ENCODE measurements at places on chromosomes 11 and 22.

DNA sequence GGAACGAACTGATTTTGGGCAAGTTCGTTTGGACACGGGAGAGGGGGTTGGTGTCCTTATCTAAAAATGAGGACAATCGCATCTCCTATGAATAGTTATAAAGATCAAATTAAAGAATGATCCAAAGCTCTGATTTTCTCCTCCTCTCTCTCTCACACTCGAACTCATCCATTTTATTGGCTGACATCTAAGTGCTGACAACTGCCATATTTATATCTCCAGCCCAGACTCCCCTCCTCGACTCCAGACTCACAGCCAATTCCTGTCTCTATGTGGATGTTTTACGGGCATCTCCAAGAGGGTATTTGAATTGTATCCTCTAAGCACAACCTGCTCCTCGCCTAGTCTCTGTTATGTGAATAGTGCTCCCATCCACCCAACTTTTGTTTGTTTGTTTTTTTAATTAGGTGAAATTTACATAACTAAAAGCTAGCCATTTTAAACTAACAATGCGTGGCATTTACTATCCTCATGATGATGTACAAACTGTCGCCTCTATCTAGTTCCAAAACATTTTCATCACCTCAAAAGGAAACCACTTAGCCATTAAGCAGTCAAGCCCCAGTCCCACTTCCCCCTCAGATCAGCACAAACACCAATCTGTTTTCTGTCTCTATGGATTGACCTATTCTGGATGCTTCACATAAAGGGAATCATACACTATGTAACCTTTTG lies 4.0 kb downstream of the SYN3 start:
- no peak for DNase-seq

DNA sequence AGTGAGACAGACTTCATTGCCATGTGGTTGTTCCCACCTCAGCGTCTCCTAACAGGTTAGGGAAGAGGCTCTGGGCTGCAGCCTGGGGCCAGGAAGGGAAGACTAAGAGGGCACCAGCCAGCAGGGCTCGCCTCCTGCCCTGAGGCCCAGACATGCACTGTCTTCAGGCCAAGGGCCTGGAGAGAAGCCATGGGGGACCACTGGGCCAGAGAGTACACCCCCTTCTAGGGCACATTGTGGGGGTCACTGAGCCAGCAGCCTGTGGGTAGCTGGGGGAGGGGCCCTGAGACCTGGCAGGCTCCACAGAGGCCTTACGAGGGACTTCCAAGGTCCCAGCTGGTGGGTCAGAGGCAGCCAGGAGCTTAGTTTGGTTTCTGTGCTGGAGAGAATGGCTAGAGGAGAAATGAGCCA lies 25.0 kb upstream of the MYRF start:
- DNase-seq = no peak

GRCh38 chr11:82233201-82233600 lies 500.5 kb downstream of the FAM181B start:
- no peak for DNase-seq

- DNase-seq = no peak
These were observed 46.7 kb upstream of the PARVA start for GRCh38 chr11:12330485-12331231.

GRCh38 chr11:79708319-79708932 lies 267.6 kb upstream of the TENM4 start:
- no peak for DNase-seq

GRCh38 chr22:36454916-36455570 lies 26.4 kb downstream of the TXN2 start:
- peak; percentile 69 for DNase-seq

DNA sequence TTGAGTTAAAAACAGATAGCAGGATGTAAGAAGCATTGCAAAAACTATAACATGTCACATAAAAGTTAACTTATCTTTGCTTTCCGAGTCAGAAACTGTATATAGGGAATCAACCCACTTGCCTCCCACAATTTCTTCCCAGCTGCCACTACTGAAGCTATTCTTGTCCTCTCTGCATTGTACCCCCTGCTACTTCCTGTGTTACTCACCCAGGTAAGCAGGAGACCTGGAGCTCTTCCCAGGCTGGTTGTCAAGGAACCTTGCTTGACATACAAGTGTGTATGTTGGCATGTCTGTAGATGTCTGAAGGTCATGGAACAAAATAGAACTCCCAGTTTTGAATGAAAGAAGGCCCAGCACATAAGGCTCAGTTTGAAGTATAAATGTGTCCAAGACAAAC lies 74.3 kb upstream of the LRRC4C start:
- no peak for DNase-seq

DNA sequence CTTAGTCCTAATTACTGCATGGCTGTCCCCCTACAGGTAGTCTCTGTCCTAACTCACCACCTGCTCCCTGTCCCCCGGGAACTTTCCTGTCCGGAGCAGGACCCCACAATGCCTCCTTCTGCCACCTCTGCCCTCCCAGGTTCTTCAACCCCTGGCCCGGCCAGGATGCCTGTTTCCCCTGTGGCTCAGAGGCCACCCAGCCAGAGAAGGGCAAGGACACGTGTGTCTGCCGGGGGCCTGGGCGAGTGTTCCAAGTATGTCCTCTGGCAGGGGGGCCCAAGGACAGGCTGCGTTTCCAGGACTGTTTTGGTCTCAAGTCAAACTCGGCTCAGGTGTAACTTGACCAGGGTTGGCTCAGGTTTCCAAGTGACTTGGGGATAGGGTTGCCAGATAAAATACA lies 63.8 kb downstream of the BTG4 start:
- no peak for DNase-seq

DNA sequence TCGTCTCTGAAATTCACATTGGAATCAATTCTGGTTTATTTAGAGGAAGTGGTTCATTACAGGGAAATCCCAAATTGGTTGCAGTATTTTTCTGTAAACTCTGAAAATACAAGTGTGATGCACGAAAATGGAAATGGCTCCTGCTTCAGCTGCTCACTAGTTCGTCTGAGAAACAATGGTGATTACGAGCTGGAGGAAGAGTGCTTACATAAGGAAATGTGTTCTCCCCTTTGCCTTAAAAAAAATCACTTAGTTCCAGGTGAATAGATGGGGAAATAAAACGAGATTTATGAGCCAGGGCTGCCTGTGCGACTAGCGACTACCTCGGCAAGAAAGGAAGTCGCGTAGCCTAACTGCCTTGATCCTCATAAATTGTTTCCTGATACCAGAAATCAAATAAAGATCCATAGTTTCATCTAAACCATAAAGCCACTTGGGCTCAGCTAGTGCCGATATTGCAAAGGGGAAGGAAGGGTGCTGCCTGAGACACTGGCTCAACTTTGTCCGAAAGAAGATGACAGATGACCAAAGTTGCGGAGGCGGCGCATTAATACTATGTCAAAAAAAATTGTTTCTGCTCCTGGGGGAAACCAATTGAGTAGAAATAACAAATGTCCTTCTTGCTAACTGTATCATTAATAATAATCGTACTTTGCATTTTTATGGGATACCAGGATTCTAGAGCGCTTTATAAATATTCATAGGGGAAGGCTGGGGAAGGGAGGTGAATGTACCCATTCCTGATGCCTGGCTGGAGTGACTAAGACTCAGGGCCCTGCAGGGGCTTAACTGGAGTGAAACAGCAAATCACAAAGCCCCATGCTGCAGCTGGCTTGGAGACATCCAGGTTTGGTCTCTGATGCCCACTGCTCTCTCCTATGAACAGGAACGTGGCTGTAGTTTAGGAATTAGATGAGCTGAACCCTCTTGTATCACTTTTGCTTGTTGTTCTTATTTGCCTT lies 185.7 kb downstream of the BLID start:
- no peak for DNase-seq

GRCh38 chr11:66768818-66769217 lies 39.8 kb upstream of the SPTBN2 start:
- DNase-seq = no peak

DNA sequence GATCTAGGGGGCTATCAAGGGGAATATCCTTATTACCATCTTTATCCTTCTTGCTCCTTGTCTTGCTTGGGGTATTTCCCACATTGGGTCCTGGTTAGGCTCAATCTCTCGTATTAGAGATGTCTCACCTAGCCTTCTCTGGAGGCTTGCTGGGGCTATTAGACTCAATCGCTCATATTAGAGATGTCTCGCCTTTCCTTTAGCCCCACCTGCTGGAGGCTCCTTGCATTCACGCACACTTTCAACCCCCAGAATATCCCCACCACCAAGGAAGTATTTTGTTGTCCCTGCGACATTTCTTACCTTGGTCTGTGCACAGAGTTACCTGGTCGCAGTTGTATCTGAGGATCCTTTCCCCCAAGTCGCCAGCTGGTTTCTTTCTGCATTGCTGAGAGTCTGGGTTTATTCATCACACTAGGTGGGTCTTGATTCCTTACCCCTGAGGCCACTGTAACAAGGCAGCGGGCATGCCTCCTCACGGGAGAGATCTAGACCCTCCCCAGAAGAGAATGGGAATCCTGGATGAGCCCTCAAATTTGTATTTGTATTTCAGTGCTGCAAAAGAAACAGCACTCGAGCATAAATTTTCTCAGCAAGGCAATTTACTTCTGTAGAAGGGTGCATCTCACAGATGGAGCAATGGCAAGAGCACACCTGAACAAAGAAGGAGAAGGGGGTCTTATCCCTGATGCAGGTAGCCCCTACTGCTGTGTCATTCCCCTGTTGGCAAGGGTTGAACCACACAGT lies 15.9 kb upstream of the HYLS1 start:
- peak; percentile 24 for DNase-seq

GRCh38 chr11:67614730-67615714 lies 8.3 kb downstream of the NDUFV1 start:
- no peak for DNase-seq

GRCh38 chr11:59197991-59198390 lies 14.7 kb downstream of the MPEG1 start:
- peak; percentile 34 for DNase-seq

- no peak for DNase-seq
These were observed 91.5 kb upstream of the SHANK2 start for GRCh38 chr11:71343828-71344400.

- DNase-seq = no peak
These were observed 18.4 kb downstream of the FAM118B start for GRCh38 chr11:126229858-126230540.

GRCh38 chr22:44883011-44883421 lies 126.8 kb downstream of the PHF21B start:
- DNase-seq = no peak

- no peak for DNase-seq
These were observed 127.6 kb downstream of the LUZP2 start for GRCh38 chr11:24624432-24624831.

DNA sequence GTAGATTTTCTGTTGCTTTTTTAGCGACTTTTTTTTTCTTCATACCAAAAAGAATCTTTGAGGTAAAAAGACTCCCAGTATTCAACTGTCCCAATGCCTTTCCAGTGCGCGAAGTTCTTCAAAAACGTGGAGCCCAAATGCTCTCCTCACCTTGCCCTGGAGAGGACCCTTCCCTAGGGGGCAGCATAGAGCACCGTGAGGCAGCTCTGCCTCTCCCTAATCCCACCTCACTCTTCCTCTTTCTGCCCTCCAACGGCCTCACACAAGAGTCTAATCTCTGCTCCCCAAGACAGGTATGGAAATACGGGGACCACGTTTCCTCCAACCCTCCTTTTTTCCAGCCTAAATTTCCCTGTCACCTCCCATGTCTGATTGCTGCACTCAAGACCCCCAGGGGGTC lies 117.5 kb upstream of the ALX4 start:
- DNase-seq = no peak

- DNase-seq = no peak
These were observed 116.7 kb downstream of the NTM start for GRCh38 chr11:131486937-131487635.

GRCh38 chr11:12680246-12680939 lies 6.2 kb downstream of the TEAD1 start:
- no peak for DNase-seq

DNA sequence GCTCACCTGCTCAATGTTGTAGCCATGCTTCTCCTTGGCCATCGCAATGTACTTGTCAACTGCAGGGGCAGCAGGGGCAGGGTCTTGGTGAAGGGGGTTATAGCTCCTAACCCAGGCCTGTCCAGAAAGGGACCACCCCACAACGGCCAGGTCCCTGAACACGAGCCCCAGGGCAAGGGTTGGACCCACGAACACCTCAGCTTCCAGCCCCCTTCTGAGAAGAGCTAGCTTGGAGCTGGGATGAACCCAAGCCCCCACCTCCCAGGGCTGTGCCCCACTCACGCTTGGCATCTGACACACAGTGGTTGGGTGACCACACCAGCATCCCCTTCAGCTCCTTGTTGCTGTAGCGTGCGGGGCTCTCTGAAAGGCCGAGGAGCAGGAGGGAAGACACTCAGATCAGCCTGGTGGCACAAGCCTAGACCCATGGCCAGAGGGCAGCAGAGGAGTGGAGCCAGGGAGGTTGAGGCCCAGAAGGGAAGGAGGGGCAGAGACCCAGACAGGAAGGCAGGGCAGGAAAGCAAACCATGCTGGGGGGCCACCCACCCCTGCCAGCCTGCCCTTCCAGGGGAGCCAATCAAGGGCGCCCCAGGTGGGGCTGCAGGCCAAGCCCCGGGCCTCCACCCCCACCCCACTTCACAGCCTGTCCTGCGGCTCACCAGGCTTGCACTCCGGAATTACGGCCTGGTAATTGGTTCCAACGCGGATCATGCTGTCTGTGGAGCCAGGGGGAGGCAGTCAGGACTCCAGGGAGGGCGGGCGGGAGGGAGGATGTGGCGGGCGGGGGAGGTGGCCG lies 1.9 kb downstream of the RCOR2 start:
- no peak for DNase-seq

DNA sequence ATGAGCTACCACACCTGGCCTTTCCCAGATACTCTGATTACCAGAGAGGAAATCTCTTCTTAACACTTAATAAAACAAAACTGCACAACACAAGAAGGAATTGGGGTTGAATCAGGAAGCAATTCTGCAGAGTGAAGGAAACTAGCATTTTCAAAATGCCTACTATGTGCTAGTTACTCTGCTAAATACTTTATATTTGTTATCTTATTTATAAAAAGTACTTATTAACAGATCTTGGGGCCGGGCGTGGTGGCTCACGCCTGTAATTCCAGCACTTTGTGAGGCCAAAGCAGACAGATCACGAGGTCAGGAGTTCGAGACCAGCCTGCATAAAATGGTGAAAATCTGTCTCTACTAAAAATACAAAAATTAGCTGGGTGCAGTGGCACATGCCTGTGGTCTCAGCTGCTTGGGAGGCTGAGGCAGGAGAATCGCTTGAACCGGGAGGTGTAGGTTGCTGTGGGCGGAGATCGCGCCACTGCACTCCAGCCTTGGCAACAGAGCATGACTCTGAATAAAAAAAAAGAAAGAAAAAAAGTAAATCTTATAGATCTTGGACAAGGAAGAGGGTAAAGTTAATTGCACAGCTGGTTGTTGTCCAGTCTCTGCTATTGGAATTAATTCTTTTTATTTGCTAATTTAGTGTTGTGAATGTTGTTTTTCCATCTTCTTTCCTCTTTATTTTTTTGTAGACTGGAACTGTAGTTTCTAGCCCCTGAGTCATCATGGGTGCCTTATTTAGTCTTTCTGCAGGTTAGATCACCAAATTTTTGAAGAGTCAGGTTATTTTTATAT lies 22.1 kb downstream of the TMEM135 start:
- DNase-seq = no peak

GRCh38 chr11:77042111-77042726 lies 8.0 kb downstream of the B3GNT6 start:
- DNase-seq = no peak

GRCh38 chr11:108093128-108093904 lies 28.1 kb upstream of the ACAT1 start:
- DNase-seq = no peak

Measured in omental fat pad (tissue), 4 donors.